ENCODE measurements at places on chromosomes 5 and 9.

DNA sequence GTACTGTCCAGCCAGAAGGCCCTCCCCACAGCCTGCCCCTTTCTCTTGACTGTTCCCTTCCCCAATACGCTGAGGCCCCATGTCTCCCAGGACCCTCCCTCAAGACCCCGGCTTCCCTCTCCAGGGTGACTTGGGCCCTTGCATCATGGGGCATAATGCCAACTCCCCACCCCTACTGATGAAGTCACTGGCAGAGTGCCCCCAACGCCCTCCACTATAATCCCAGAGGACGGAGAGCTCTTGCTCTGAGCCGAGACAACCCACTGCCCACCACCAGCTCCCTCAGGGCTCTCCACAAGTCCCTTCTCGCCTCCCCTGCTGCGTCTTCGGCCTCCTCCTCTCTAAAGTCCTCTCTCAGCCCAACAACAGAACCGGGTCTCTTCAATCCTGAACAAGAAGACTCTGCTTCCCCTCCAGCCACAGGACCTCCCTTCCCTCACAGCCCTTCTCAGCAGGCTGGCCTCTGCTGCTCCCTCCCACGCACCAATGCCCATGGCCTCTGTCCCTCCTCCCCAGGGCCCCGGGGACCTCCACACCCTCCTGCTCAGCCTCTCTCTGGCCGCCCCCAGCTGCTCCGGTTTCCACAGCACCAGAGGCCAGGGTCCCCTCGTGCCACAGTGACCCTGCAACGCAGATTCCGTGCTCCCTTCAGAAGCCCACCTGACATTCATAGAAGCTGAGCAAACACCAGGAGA is 47.6 kb downstream of the ADAMTS2 start:
- no peak for DNase-seq

DNA sequence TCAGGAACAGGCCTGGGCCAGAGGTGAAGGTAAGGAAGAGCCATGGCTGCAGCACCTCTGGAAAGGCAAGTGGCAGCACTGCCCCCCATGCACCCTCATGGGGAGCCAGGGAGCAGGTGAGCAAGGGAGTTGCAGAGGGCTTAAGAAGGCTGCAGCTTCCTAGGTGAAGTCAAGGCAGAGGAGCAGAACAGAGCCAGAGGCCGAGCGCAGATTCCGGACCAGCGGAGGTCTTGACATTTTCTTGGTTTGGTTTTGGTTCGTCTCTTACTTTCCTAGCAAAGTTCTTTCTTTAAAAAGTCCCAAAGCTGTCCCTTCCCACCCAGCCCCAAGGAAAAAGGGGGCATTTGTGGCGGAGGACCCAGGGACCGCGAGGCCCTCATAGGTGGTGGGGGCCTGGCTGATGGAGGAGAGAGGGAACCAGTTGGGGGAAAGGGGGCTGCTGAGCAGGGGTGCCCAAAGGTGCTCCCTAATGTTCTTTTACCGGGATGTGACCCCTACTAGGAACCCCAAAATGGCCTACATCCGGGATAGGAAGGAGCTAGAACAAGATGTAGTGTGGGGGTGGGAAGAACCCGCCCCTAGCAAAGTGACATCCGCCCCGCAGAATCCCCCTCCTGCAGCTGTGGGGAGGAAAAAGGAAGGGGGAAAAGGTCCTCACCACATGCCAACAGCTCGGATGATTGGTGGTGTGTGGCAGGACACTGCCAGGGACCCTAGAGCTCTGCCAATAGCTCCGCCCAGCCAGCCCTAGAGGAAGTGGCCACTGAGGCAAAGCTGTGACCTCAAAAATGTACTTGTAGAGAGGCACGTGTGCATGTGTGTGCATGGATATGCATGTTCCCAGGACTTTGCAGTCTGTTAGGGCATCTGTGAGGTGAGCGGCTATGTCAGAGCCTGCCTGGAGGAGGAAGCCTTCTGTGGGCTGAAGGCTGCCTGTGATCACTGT is 914 bp upstream of the CD72 start:
- DNase-seq: peak; percentile 31

DNA sequence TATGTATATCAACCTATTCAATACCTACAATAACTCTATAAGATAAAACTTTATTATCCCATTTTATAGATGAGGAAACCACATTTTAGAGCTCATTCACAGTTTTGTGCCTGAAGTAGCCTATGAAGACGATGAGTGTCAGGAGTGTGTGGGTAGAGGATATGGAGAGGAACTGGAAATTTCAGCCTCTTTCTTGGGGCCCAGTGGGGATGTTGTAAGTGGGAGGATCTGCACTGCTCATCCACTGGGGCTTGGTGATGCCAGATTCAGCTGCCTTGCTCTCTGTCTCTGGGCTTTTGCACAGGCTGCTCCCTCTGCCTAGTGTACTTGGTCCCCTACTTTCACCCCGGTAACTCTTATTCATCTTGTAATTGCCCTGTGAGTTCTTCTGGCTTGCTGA is 194.7 kb downstream of the SREK1 start:
- no peak for DNase-seq

- no peak for DNase-seq
Observed at GRCh38 chr5:110338341-110339083, 388.0 kb downstream of the TMEM232 start.

GRCh38 chr5:106127341-106127781 is 1543.4 kb downstream of the EFNA5 start:
- DNase-seq: no peak

GRCh38 chr5:151222790-151223446 is 974 bp downstream of the CCDC69 start:
- DNase-seq: no peak

- no peak for DNase-seq
Observed at GRCh38 chr9:108519437-108519836, 336.3 kb downstream of the ACTL7B start.

DNA sequence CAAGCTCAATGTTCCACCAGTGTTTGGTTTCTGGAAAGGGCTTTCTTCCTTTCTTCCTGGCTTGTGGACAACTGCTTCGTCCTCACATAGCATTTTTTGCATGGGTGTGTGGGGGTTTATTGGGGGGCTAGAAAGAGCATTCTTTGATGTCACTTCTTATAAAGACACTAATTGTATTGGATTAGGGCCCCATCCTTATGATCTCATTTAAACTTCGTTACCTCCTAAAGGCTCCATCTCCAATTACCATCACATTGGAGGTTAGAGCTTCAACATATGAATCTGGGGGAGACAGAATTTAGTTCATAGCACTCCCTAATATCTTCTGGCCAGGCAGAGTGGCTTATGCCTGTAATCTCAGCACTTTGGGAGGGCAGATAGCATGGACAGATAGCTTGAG is 6.1 kb upstream of the MACROH2A1 start:
- no peak for DNase-seq

GRCh38 chr5:172697123-172698121 is 56.4 kb downstream of the NEURL1B start:
- DNase-seq: peak; percentile 67

DNA sequence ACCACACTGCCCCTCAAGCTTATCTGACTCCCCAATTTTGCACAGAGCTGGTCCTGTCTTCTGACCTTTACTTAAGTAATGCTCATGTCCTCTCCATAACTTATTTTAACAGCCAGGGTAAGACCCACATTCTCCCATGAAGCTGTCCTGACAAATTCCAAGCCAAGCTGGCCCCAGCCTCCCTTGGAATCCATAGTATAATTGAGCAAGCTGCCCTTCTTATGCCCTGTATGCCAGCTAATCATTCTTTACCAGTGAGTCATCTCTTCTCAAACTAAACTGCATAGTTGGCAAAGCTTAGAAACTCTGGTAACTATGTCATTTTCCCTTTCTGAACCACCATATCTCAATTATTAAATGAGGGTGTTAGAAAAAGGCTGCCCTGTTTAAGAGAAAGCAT is 92.4 kb downstream of the NFIB start:
- DNase-seq: no peak

DNA sequence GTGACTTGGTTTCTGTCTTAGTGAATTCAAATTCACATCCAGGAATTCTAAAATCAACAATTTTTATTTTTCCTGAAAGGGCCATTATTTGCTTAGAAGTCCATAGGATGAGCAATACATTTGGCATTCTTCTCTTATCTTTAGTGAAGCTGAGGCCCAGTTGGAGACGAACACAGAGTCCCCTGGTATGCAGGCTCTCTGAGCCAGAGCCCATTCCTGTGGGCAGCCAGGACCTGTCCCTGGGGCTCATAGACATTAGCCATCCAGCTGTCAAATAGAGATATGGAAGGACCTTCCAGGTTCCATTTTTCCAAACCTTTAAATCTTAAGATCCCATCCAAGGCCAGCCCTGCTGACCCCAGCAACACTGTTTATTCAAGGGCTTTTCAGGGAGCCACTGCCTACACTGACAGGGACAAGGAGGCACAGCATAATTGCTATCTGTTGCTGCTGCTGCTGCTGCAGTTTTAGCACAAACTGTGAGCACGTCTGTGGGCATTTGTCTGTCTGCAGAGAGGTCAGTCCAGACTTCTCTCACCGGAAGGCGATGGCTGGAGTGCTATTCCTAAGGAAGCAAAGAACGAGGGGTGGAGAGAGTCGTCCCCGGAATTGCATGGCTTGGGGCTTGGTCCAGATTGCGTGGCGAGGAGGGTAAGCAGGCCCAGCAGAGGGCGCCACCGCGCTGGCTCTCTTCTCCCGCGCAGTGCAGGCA is 639.0 kb downstream of the CCDC171 start:
- peak; percentile 49 for DNase-seq

GRCh38 chr9:132823370-132824145 is 54.5 kb downstream of the AK8 start:
- DNase-seq: no peak

DNA sequence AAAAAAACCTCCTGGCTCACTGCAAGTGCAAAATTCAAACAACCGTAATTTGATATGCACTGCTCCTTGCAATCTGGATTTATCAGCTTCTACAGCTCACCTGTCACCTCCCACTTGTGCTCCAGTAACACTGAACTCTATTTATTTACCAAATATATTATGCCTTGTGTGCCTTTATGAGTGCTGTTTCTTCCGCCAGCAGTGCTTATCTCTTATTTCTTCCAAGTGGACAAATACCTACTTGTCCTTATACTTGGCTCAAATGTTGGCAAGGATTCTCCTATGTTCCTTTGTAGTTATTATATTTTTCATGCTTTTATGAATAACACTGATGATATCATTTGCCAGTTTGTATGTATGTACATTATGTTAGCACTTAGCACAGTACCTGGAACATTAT is 145.7 kb upstream of the ARRDC3 start:
- DNase-seq: no peak

DNA sequence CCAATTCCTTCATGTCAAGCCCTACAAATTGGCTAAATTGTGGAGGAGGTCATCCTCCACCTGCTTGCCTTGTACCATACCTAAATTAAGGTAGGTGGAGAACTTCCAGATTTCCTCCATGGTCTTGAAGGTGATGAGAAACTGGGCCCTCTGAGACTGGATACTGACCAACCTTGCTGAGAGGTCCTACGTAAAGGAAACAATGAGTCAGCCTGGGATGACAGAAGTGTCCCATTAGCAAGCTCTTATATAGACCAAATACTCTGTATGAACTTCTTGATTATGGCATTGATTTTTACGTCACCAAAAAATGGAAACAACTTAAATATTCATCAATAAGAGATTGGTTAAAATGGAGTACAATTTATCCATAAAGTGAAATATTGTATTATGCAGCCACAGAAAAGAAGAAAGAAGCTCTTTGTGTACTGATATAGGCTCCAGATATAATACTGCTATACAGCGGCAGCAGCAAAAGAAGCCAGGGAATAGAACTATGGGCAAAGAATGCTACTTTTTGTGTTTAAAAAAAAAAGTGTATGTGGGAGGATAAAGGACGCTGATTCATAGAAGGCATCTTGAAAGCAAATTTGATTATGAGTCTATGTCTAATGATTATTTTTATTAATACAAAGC is 18.3 kb downstream of the SH3TC2 start:
- no peak for DNase-seq

DNA sequence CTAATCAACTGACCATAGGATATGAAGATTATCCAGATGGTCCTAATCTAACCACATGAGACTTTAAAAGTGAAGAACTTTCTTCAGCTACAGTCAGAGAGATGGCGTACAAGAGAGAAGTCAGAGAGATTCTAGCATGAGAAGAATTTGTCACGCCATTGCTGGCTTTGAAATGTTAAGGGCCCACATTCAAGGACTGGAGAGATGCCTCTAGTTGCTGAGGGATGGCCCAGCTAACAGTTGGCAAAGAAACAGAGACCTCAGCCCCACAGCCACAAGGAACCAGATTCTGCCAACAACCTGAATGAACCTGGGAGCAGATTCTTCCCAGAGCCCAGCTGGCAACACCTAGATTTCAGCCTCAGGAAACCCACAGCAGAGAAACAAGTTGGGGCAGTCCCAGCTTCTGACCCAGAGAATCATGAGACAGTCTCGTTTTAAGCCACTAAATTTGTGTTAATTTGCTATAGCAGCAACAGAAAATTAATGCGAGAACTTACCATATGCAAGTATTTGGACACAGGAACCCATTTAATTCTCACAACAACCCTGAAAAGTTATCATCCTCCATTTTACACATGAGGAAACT is 132.0 kb downstream of the MLLT3 start:
- no peak for DNase-seq

DNA sequence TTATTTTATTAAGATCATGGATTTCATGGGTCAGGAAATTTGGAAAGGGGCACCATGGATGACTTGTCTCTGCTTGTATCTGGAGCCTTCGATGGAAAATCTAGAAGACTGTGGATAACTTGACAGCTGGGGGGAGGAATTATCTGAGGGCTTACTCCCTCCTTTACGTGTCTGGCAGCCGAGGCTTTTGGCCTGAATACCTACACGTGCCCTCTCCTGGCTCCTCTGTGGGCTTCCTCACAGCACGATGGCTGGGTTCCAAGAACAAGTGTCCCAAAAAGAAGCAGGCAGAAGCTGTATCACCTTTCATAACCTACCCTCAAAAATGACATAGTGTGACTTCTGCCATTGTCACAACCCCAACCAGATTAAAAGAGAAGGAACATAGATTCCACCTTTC is 228.9 kb downstream of the GRIA1 start:
- DNase-seq: no peak

DNA sequence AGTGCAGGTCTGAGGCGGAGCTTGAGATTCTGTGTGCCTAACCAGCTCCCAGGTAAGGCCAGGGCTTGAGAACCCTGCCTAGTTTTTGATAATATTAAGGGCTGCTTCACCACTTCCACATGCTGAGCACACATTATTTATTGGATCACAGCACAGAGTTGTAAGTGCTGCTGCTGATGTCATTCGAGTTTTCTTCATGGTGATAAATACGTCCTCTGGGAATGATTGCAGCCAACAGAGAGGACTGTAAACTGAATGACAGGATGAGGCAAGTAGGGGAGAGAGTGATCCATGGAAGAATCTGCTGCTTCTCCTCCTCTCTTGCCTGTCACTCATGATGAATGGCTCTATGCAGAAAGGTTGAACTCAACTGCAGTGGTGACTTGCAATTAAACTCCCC is 77.9 kb upstream of the VPS13A start:
- no peak for DNase-seq

Data from stimulated activated CD8-positive, alpha-beta memory T cell treated with anti-CD3 and anti-CD28 coated beads, Interleukin-2, amount 100 ng/mL, for 48 hours (primary cell).